ENCODE measurements at places on chromosomes 5 and 9.

DNA sequence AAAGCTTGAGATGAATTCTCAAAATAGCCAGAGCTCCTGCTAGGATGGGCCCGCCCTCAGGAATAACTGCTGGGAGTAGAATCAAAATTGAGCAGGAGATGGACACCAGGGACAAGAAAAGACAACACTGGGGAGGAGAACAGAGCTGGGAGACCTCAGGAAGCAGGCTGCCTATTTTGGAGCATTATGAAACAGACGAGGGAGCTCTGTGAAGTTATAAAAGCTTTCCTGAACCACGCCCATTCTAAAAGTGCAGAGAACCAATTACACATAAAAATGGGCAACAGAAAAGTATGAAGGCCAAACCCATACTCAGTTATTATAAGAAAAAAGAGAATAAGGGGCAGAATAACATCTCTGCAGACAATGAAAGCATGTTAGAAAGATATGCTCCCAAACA is 213.9 kb upstream of the TRPC7 start:
- no peak for DNase-seq

- DNase-seq, result no peak
These were observed 188.4 kb downstream of the ADAMTSL1 start for GRCh38 chr9:18662320-18662719.

DNA sequence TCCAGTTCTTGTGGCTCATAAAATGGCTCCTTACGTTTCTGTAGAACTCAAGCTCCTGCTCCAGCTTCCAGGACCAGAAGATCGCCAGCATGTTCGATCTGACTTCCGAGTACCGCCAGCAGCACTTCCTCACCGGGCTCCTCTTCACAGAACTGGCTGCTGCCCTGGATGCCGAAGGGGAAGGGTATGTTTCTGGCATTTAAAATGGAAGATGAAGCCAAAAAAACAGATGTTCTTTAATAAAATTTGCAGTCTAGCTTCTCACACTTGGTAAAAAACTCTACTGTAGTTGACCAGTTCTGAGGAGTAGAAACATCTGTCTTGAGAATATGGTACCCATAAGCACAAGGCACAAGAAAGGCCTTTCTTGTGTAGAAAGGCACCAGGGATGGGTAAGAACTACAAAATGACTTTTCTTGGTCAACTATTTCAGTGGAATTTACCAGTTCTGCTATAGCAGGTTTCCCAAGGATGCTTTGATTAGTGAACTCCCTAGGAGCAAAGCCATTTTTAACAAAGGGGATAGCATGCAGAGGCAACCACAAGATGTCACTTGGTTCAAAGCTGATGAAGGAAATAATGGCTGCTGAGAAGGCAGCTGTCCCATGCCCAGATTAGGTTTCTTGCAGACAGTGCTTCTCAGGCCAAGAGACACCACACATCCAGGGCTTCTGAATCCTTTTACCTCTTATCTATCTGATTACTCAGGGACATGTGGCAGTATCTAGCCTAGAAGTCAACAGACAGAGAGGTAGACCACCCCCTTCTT is 192.4 kb downstream of the DOCK8 start:
- no peak for DNase-seq

DNA sequence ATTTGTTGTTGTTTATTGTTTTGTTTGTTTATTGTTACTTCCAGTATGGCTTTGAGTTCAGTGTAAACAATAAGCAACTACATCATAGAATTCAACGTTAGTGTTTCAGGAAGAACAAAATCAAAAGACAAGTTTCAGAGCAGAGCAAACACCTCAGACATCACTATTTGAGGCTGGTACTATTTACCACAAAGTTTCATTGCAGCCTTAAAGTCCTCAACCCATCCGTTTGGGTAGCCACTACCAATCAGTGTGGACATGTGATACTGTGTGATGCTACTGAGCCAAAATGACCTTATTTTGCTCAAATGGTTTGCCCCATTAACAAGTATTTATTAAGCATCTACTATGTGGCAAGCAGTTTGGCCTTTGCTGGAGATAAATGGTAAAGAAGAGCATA is 458.5 kb upstream of the PTGER4 start:
- no peak for DNase-seq

DNA sequence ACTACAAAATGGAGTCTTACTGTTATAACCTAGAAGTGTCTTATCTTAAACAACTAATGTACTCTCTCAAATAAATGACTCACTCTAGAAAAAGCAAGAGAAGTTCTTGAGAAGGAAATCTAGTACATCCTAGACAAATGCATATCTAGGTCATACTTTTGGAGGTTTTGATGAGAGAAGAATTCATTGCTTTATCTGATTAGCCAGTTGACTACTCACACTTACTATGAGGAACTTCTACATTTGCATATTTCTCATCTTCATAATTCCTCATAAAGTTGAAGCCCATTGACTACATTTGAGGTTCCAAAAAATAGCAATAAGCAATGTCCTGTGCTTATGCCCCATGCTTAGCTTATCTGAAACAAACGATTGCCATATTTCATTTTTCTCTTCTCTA is 2.8 kb downstream of the JAKMIP2 start:
- DNase-seq, result no peak

DNA sequence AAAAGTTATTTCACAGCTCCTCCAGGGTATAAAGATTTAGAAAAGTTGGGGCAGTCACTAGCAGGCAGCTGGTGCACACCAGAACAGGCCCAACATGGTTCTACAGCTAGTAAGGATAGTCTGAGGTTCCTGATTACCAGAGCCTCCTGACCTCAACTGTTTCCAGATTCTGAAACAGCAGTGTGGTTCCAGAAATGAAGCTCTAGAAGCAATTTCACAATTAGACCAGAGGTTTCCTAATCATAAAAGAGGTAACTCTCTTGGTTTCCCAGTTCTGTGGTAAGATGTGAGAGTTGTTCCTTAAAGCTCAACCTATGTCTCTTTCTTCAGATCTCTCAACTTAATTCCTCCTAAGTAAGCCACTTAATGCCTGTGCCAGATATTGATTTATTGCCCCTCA is 11.9 kb downstream of the AGTPBP1 start:
- DNase-seq, result no peak

GRCh38 chr5:55601628-55602027 is 66.9 kb upstream of the PLPP1 start:
- no peak for DNase-seq

DNA sequence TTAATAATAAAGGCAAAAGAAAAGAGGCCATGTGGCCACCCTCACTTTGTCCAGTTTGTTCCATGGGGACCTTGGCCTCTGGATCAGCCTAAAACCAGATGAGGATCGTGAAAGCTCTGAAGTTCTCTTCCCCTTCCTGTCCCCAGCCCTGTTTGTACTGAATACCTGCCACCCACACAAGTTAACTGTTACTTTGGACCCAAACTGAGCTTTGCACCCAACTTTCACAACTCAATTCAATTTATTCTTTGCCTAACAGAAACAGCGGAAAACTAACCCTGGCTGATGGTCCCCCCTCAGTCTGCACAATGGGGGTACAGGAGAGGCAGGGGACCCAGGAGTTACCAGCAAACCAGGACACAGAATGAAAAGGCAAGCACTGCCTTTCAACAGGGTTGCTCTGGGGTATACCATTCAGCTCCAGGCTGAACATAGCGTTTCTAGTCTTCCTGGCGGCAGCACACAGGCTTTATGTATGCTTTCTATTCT is 28.2 kb downstream of the ABCA1 start:
- no peak for DNase-seq

- DNase-seq, result no peak
These were observed 24.0 kb downstream of the ENC1 start for GRCh38 chr5:74616236-74617146.

- DNase-seq, result peak; percentile 47
These were observed 51.4 kb downstream of the PFDN1 start for GRCh38 chr5:140251527-140251973.

DNA sequence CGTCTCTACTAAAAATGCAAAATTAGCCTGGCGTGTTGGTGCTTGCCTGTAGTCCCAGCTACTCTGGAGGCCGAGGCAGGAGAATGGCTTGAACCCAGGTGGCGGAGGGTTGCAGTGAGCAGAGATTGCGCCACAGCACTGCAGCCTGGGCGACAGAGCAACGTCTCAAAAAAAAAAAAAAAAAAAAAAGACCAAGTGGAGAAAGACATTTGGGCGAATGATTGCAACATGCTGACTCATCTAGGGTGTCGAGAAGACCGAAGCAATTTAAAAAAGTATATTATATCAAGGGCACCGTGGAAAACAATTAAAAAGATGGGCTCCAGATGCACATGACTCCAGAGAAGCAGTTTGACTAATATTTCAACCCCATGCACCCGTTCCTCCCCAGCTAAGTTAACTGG is 9.2 kb downstream of the KLF4 start:
- DNase-seq, result no peak

DNA sequence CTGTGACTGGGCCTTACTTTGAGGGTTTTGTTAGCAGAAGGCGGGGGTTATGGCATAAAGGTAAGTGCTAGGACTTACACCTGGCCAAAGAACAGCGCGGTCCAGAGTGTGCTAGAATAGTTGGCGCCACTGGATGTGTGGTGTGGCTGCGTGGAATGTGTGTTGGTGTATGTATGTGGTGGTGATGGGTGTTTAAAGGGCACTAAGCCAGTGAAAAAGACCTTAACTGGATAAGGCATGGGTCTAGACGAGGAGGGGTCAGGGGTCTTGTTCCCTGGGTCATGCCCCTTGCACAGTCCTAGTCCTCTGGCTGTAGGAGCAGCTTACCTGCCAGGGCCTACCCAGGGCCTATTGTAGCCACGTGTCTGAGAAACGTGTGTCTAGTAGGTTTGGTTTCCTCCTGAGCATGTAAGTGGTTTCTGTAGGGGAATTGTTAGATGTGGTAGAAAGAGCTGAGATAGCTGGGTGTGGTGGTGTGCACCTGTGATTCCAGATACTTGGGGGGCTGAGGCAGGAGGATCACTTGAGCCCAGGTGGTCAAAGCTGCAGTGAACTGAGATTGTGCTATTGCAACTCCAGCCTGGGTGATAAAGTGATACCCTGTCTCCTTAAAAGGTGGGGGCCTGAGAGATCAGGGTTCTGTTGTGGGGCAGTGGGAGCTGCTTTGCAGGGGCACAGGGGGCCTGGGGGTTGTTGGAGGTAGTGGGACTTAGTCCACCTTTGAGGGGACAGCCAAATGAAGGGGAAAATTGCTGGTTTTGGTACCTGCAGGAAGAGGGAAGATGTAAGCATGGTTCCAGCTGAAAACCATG is 55.2 kb downstream of the HSPA4 start:
- no peak for DNase-seq

GRCh38 chr5:94094793-94095441 is 353.5 kb upstream of the POU5F2 start:
- no peak for DNase-seq
